ENCODE measurements at places on chromosomes 11 and 22.

GRCh38 chr11:9617940-9618339 is 44.5 kb downstream of the WEE1 start:
- DNase-seq = no peak

GRCh38 chr11:32043737-32044136 is 47.1 kb upstream of the RCN1 start:
- DNase-seq = no peak

- DNase-seq = no peak
These were observed 60.4 kb downstream of the FEZ1 start for GRCh38 chr11:125435461-125436238.

DNA sequence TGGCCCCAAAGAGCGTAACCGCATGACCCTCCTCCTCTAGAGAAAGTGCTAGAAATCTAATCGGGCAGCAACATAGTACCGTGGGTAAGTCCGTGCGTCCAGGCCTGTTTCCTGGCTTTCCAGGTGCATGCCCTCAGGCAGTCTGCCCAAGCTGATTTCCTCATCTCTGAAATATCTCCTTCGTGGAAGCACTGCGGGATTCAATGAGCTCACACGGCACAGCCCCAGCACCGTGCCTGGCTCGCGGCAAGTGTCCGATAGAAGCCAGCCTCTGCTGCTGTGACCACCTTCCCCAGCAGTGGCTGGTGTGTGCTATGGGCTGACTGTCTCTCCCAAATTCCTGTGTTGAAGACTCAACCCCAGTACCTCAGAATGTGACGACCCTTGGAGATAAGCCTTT is 20.7 kb downstream of the RPUSD4 start:
- no peak for DNase-seq

GRCh38 chr22:30333707-30334087 is 7.0 kb upstream of the TBC1D10A start:
- no peak for DNase-seq

DNA sequence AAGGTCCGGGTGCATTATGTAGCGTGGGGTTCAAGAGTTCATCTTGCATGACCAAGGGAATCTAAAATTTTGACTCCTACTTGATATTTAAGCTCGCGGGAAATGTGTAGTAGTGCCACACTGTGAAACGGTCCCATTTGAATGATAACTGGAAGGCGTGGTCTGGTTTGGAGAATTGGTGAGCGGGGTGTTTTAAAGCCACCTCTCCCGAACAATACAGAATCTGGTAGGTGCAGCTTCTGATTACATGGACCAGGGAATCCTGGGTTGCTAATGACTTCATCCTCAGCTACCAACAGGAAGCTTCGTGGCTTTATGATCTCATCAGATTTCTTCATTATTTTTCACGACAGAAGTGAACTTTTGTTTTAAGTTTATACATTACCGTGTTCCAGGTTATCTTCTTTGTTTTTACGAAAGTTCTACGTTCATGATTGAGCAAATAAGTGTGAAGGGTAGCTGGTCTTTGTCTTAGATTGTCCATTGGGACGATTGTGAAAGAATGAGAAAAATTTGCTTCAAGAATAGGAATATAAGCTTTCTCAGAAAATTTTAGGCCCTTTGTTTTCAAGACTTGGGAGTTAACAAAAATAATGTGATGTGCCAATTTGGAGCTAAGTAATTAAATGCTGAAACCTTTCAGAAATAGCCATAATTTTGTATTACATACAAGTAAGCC is 1.7 kb downstream of the QSER1 start:
- no peak for DNase-seq

DNA sequence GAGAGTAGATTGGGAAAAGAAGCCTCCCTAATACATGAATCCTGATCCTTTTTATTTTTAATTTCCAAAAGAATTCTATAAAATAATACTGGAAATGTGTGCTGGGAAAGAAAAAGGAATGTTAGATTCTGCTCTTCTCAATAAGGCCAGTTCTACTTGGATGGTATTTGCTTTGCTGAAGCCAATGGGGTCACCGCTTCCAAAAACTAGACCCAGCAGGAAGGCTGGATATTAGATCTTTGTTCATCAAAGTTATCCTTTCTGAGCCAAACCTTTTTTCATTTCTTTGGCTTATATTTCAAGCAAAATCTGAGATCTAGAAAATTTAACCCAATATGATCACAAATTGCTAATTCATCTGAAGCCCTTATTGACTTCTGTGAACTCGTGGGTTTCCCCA is 41.4 kb downstream of the SCUBE2 start:
- DNase-seq = no peak

- DNase-seq = no peak
These were observed 4.6 kb upstream of the ARFGAP2 start for GRCh38 chr11:47181271-47181670.

GRCh38 chr11:20058749-20059458 is 101.4 kb downstream of the DBX1 start:
- DNase-seq = no peak

DNA sequence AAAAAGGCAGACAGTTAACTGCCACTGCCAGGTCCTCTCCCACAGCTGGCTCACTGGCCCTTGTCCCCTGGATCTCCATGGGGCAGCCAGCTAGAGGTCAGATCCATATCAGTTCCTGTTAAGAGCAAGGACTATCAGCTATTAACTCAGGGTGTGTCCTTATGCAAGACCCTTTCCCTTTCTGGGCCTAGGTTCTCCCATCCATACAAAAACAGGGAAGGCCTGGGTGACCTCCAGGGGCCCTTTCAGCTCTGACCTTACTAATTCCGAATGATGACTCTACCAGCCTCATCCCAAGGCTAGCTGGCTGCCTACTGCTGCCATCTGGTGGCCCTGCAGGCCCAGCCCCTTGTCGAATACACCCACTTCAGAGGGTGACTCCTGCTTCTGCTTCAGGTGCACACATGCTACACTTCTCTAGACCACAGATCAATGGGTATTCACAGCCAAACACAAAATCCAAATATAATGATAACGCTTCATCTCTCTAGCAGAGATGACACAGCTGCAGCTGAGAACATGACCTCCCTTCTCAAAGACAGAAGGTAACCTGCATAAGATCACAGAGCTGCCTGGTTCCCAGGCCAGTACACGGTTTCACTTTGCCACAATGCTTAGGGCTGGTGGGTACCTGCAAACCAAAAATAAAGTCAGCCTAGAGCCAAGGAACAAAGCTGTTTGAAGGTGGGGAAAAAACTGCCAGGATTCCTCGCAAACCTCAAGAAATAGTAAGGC is 34.1 kb downstream of the SERGEF start:
- DNase-seq = peak; percentile 57

GRCh38 chr11:116077092-116077491 is 572.9 kb upstream of the CADM1 start:
- DNase-seq = no peak

GRCh38 chr11:117517097-117517496 is 189.4 kb downstream of the CEP164 start:
- no peak for DNase-seq

- DNase-seq = no peak
These were observed 20.3 kb downstream of the ARFGAP2 start for GRCh38 chr11:47156333-47156732.

GRCh38 chr22:47122441-47123000 is 360.1 kb downstream of the TBC1D22A start:
- DNase-seq = no peak

- DNase-seq = peak; percentile 89
These were observed 79.1 kb upstream of the KCNQ1OT1 start for GRCh38 chr11:2778630-2779498.

DNA sequence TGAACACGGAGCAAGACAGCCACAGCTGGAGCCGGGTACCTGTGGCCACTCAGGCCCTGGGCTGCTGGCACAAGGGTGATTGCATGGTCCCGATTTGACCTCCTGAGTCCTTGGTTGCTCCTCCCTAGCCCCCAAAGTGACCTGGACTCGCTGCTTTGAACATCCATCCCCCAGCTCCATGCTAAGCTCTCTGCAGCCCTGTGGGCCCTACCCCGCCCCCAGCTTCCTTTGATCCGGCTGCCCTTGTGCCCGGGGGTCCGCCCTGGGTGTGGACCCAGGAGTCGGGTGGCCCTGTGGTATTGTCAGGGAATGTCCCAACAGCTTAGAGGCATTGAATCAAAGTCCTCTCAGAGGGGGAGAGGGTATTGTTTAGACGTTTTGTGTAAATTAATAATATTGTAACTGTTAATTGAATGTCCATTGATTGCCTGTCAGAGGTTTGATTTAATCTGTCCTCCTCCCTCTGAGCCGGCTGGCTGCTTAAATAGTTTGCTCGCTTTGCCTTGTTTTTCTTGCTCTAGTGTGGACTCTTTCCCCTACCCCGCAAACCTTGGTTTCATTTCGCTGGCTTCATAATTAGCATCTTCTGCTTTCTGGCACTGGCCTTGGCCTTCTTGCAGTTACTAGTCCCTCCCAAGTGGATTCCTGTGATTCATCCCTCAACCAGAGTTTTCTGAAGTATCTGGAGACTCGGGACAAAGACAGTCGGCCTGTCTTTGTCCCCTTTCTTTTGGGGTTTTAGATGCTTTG is 20.7 kb downstream of the GRIK4 start:
- peak; percentile 7 for DNase-seq

GRCh38 chr22:32758866-32759385 is 42.6 kb upstream of the TIMP3 start:
- no peak for DNase-seq

- DNase-seq = no peak
These were observed 170.1 kb downstream of the CRYBB2 start for GRCh38 chr22:25389541-25389919.

DNA sequence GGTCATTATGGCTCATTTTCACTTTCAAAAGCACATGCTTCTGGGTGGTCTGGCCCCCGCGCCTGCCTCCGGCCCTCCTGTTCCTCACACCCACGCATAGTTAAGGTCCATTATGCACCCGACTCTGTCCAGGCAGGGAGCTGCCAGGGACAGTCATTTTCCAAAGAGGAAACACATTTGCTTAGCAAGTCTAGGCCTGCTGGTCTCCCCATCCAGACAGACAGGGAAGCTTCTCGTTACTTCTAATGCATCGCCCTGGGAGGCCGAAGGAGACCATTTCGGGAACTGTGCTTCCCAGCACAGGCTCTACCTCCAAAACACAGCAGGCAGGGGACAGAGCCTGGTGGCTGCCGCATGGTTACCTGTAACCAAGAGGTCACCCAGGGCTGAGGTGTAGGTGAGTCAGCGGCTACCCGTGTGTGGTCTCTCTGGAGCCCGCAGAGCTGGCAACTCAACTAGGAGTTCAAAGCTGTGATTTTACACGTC is 87.1 kb upstream of the SHANK2 start:
- DNase-seq = no peak

DNA sequence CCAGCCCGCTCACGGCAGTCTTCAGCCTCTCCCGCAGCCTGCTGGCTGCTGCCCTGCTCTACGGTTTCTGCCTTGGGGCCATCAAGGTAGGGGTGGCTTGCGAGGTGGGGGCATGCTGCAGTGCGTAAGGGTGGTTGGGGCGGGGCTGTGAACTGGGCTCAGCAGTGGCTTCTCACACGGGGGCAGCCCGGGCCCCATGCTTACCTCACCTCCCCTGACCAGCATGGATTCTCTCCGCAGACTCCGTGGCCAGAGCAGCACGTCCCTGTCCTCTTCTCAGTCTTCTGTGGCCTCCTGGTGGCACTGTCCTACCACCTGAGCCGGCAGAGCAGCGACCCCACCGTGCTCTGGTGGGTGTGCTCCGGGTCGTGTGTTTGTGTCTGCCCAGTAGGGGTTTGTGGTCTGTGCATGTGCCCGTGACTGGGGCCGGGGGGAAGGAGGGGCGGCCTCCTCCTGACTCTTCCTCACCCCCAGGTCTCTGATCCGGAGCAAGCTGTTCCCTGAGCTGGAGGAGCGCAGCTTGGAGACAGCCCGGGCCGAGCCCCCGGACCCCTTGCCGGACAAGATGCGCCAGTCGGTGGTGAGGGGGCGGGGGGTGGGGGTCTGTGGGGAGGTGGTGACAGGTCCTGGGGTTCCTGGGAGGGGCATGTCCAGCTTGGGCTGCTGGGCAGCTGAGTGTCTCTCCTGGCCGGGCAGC is 9.5 kb downstream of the PCNX3 start:
- peak; percentile 20 for DNase-seq

- DNase-seq = peak; percentile 46
These were observed 24.0 kb downstream of the PISD start for GRCh38 chr22:31637891-31638618.

DNA sequence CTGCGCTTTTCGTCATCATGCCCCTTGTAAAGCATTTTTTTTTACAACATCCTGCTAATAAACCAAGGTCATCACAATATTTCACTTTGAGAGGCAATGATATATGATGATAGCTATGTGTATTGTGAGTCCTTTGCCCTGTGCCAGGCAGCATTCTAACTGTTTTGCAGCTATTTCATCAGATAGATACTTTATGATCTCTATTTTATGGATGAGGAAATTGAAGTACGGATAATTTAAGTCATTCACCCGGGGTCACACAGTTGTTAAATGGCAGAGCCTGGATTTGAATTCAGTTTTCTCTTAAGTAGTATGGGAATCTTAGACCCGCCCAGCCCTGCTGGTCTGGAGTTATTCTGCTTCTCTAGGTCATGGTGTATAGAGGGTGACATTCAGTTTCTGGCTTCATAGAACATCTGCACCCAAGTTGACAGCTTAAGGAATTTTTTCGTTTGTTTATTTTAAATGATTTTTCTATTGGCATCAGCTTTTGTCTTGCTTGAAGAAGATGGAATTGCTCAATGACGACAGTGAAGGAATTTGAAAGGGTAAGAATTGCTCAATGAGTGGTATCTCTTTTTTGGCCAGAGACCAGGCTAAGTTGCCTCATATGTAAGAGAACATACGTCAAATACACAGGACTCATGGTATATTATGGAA is 926 bp downstream of the PRR5L start:
- no peak for DNase-seq

DNA sequence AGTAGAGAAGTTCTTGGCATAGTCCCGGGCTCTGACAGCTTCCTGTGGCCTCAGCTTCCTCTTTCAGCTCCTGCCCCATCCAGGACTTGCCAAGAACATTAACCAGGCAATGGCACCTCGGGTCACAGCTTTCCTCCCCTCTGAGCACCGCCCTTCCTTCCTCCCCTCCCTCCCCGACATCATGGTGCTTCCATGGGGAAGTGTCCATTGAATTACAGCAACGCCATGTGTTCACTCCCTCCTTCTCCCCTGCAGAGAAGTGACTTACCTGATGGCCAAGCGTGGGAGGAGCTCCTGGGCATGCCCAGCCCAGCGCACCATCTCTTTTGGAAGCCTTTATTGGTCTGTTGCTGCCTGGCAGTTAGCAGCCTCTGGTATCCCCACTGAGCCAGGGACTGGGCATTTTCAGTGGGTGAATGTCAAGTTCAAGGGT is 25.8 kb upstream of the DAGLA start:
- DNase-seq = peak; percentile 70

GRCh38 chr11:33696931-33697638 is 3.5 kb downstream of the C11orf91 start:
- DNase-seq = no peak

- peak; percentile 24 for DNase-seq
These were observed 36.9 kb upstream of the GNB1L start for GRCh38 chr22:19891317-19892256.

- DNase-seq = no peak
These were observed 412.4 kb upstream of the CADM1 start for GRCh38 chr11:115916608-115917007.

DNA sequence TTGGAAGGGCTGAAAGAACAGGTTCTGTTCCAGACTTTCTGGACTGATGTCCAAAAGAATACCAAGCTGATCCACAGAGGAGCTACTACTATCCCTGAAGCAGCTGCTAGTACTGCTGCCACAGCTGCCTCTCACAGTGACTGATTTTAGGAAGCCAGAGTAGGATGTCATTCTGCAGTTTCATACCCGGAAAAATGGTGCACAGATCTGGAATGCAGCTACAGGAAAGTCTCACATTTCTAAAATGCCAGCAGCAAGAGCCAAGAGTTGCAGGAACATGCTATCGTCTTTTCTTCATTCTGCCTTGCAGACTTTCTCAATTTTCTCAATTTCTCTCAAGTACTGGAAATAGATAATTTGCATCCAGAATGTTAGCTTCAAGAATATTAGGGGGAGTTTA is 19.4 kb upstream of the CCDC179 start:
- no peak for DNase-seq

Data from left ventricle myocardium superior (tissue), 1 donor.